ENCODE measurements at places on chromosomes 3 and 15.

GRCh38 chr15:79943820-79944219 is 27.2 kb downstream of the BCL2A1 start:
- DNase-seq, result no peak

DNA sequence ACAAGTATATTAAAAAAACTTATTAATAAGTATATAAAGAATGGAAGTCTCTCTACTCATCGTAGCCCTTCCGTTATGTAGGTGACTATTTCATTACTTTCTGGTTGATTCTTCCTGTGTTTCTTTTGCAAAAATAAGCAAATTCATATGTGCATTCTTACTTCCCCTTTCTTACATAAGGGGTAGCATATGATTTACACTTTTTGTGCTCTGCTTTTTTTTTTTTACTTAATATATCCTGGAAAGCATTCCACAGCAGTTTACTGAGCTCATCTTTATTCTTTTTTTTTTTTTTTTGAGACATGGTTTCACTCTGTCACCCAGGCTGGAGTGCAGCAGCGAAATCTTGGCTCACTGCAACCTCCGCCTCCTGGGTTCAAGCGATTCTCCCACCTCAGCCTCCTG is 12.9 kb downstream of the SCAMP5 start:
- DNase-seq, result no peak

GRCh38 chr3:179603321-179603720 is 1.1 kb downstream of the MRPL47 start:
- no peak for DNase-seq

GRCh38 chr3:122893754-122894668 is 99.1 kb downstream of the SLC49A4 start:
- DNase-seq, result no peak

GRCh38 chr15:43121863-43122262 is 11.5 kb upstream of the TMEM62 start:
- DNase-seq, result no peak

DNA sequence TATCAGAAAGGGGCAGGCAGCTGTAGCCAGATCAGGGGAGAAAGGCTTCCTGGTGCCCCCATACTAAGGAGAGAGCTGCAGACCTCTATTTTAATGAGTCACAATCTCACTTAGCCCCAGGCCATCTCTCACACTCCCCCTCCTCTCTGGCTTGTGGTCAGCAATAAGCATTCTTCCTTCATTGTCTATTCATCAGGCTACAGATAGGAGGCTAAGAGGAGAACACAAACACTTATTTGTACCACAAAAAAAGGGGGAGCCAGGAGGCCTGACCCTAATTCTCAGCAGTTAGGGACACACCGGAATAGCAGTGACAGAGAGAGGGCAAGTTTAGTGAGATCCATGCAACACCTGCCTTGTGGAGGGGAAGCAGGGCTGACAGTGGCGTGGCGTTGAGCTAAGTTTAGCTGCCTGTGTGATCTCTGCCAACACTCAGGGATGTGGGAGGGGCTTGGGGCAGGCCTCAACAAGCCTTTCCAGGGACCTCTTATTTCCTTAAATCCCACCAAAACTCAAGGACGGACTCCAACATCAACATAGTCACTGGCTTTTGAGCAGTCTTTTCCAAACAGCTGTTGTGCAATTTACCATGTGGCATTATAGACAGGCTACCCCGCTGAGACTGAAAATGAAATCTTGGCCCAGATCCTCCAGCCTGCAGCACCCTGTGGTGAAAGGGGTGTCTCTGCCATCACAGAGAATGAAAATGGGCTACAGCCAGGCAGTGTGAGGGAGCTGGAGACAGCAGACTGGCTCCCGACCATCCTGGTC is 191.9 kb upstream of the TSC22D2 start:
- peak; percentile 68 for DNase-seq

DNA sequence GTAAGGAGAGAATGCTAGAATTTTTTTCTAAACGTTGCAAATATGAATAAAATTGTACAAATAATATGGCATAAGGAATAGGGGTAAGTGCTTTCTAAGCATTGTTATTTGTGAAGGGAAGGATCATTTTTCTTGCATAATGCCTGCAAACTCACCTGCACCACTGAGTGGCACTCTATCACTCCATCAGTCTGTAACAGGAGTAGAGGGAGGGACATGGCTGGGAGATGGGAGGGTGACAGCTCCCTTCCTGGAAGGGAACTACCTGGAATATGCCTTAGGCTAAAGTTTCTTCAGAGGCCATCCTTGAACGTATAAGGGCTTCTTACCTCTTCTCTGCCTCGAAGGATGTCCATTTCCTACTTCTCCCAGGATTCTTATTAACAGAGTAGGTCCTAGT is 3.0 kb downstream of the NAALADL2 start:
- peak; percentile 14 for DNase-seq

DNA sequence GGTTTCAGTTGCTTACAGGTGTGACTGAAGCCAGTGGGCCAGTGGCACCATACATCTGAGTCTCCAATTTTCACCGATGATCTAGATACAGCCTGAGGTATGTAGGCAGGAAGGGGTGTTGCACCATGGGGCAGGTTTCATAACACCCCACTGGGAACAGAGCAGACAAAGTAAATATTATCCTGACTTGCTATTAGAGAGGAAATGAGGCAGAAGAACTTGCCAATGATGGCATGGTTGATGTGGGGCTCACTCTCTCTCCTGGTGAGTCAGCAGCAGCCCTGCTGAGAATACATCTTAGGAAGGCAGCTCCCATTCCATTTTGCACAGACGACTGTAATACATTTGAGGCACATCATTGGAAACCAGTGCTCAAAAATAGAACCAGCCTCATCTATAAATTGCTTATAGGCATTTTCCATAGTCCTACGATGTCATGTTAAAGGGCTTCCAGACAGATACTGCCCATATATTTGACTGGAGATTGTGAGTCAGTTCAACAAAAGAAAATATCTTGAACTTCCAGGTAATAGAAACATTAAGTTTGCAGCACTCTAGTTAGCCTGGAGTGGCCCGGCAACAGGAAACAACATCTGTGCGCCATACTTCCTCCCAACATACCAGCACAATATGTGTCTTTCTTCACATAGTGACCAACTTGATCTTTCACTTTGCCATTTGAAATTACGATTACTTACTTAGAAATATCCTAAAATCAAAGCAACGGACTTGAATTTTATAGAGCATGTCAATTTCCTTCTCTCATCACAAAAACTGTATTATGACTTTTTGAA is 175.5 kb downstream of the NECTIN3 start:
- no peak for DNase-seq

- no peak for DNase-seq
These were observed 7.6 kb upstream of the LRIG1 start for GRCh38 chr3:66508461-66508860.

- no peak for DNase-seq
These were observed 414.2 kb downstream of the CNTN4 start for GRCh38 chr3:2512881-2513280.

GRCh38 chr15:31098491-31098917 is 3.0 kb downstream of the TRPM1 start:
- DNase-seq, result no peak

DNA sequence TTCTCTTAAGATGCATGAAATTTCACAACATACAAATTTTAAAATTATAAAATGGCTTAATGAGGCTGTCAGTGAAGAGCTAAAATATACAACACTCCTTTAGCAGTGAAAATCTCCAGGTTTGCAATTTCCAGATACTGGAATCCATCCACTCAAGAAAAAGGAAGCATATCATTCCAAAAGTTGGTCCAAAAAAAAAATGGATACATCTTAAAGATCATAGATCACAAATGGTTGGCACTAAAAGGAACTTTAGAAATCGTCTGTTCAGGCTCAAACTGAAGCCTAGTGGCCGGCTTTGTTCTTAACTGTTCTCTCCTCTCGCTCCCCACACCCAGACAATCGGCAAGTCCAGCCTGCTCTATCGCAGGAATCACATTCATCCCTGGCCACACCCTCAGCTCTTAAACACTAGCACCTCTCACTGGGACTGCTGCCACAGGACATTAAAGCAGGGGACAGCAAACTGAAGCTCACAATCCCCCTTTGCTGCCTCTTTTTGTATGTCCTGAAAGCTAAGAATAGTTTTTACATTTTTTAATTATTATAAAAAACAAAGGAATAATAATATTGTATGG is 130.3 kb upstream of the CDIN1 start:
- DNase-seq, result peak; percentile 16

- DNase-seq, result no peak
These were observed 28.6 kb upstream of the PLXNA1 start for GRCh38 chr3:126954141-126954842.

DNA sequence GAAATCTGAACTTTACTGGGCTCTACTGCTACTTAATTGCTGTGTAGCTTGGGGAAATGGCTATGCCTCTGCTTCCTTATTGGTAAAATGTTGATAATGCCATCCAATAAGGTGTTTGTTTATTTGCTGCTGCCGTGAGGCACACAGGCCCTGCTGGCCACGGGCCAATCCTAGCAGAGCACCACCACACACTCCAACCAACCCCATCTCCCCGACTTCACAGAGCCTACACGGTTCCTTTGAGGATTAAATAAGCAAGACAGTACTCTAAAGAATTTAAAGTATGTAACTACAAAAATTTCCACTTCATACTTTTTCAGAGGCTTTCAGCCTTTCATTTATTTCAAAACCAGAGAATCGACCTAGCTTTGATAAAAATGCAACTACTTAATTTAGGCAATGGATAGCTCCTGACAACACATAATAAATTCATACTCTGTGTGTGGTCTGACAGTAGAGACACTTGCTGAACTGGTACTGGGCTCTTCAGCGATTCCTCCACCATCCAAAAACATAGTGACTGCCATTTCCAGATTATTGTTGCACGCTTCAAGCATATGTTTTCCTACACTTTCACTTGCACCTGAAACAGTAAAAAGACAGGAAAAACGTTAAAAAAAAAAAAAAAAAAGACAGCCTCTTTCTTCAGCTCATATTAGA is 25.3 kb downstream of the UBXN7 start:
- DNase-seq, result no peak

DNA sequence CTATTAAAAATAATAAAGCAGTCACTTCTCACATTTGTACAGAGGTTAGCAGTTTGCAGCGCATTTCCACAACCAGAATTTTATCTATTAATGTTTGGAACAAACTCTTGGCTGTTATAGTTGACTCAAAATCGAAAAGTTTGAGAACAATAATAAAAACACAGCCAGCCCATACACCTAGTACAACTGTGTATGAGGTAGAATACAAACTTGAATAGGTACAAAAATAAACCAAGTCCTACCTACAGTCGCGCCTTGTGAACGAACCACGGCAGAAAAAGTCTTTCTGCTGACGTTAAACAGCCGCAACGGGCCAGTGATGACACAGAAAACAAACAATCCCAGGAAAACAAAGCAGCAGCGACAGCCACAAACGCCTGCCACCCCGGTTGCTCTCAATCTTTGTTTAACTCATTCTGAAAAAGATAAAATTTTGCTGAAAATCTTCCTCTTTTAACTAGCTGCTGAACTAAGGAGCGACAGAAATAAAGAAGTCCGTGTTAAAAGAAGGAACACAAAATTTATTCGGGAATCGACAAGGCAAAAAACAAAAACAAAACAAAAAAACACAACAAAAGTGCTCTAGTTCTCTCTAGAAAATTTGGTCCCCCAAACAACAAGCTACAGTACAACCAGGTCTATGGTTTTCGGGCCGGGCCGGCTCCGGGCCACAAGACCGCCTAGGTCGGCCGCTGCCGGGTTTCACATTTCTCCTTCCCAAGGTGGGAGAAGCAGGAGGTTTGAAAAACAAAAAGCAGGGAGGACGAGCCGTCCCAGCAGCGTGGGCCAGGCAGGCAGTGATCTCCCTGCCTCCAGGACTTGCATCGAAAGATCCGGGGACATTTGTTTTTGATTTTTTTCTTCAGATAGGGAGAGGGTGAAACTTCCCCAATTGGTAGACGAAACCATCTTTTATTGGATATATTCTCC is 2.9 kb downstream of the FOXL2 start:
- no peak for DNase-seq

GRCh38 chr3:51673181-51673801 is 2.2 kb downstream of the TEX264 start:
- no peak for DNase-seq

GRCh38 chr15:34709866-34710265 is 44.9 kb downstream of the GJD2 start:
- no peak for DNase-seq

- DNase-seq, result no peak
These were observed 188.4 kb upstream of the PFN2 start for GRCh38 chr3:150158943-150159625.

GRCh38 chr15:81642451-81642990 is 268.5 kb upstream of the TMC3 start:
- no peak for DNase-seq

DNA sequence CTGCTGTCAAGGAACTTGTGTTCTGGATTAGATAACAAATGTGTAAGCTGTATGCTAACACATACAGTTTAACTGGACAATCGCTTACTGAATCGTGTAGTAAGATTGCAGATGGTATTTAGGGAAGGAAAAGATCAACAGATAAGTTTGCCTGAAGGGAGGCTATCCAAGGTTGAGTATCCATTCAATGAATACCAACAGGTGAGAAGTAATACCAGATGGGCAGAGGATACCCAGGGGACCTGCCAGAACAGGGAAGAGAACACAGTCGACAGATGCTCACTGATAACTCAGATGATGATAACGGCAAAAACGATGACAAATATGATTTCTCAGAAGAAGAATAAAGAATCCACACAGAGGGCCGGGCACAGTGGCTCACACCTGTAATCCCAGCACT is 3.2 kb upstream of the UACA start:
- DNase-seq, result no peak

GRCh38 chr3:64677961-64678716 is 9.7 kb downstream of the ADAMTS9 start:
- DNase-seq, result no peak

GRCh38 chr15:69523010-69524001 is 70.7 kb downstream of the RPLP1 start:
- peak; percentile 59 for DNase-seq

- DNase-seq, result no peak
These were observed 35.2 kb downstream of the ARMC8 start for GRCh38 chr3:138222131-138222941.

DNA sequence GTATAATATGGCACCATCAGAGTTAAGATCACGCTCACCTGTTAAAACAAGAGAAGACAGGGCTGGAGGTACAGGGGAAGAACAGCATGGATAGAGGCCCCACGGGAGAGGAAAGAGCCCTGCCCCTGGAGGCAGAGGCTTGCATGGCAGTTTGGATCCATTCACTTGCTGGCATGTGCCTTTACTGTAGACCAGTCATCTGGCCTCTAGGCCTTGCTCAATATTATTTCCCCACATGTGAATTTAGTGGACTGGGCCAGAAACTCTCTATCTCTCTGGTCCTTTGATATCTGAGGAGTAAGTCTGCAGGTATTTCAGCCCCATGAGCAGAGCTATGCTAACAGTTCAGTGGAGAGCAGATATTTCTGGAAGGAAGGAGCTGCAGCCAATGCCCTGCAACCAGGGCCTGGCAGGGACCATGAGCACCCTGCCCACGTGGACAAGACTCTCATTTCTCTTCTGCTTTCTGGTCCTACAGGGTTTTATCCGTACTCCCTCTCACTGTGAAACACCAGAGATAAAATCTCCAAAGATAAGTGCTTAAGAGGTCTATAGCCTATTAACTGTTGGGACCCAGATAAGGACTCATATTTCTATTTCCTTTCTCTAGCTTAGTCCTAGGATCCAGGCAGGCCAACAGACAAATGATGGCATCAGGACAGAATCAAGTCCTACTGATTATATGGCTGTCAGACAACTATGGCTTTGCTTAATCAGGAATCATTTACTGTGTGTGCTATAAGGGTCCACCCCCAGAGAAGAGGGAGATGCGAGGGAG is 65.0 kb downstream of the CLDN11 start:
- no peak for DNase-seq

- no peak for DNase-seq
These were observed 100.1 kb upstream of the SPATA12 start for GRCh38 chr3:56960234-56960917.

- DNase-seq, result no peak
These were observed 148.3 kb upstream of the TSC22D2 start for GRCh38 chr3:150259526-150260397.

Measured in SW480 (cell line).